ENCODE measurements at places on chromosomes 7 and 10.

DNA sequence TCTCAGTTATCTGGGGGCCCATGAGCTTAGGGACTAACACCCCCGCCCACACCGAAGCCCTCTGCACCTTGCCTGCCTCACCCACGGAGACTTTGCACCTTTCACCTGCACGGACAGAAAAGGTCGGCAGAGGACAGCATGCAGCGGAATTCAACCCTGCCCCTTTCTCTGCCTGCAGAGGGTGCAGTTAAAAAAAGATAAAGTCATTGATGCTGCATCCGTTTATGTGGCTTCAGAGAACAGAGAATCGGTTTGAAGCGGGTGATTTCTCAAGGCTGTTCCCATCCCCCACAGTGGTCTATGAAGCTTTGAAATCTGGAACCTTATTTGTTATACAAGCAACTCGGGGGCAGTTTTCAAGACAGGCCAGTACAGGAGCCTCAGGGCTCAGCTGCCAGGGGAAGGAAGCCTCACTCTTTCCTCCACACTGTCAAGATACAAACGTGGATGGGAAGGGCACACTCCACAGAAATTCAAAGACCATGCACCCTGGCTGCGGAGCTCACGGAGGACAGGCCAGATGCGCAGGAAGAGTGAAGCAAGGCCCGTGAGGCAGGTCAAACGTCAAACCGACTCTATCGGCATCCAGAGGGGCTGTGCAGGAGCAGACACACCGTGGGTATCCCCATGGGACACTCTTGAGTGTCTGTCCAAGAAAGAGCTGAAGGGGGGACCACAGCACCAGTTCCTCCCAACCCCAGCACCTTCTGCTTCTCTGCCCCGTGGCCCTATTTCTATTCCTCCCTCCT, 66.3 kb downstream of the INSIG1 start:
- no peak for DNase-seq

- DNase-seq, result no peak
These were observed 236.2 kb upstream of the KLF14 start for GRCh38 chr7:130970196-130970595.

- DNase-seq, result no peak
These were observed 22.7 kb downstream of the BPGM start for GRCh38 chr7:134669388-134669787.

DNA sequence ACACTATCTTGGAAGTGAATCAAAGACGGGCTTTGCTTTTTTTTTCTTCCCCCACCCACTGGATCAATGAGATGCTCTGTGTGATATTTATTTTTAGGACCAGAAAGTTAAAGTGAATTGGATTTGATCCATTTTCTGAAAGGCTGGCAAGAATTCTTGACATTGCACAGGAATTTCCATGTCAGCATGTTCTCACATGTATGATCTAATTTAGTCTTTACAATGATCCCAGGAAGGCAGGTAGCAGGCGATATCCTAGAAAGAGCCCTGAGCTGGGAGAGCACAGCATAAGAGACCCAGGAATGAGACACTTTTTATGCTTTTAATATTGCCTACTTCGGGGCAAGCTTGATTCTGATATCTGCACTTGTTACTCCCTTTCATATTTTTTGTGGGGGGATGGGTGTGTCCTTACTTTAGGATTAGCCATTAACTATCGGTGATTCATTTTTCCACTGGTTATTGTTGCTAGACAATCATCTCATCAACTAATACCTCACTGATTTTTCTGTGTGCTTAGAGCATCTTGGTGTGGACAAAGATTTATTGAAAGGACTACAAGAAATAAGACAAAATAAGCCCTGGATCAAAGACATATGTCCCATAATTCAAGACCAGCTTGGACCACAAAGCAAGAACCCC, 58.1 kb downstream of the NRP1 start:
- no peak for DNase-seq

GRCh38 chr10:124116771-124117510, 23.5 kb upstream of the CHST15 start:
- no peak for DNase-seq

DNA sequence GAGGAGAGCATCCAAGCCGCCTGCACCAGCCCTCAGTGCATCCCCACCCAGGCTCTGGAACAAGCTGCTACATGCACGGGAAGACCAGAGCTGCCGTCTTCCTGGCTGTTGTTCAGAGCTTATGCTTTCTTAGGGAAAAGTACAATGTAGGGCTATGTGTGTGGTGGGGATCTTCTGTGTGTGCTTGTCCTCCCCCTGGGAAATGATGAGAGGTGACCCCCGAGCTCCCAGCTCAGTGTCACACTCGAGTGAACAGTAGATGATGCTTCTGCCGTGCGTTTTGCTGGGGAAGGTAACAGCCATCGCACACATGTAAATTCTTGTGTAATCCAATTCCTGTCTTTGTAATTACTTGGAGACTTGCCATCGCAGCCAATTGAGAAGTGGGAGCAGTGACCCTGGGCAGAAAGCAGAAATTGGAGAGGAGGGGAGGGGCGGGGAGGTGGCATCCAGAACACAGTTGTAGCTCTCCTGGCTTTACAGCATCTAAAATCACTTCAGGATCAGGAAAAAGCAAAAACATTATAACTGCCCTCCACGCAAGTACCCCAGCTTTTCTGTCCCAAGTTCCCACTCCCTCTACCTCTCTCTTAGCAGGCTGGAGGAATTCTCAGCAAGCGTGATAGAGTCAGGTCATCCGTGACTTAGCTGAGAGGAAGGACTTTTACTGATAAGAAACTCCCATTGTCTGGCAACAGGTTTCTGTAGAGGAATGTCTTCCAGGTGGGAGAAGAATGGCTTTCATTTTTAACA, 149.6 kb downstream of the TCF7L2 start:
- no peak for DNase-seq

- DNase-seq, result no peak
These were observed 63.7 kb downstream of the PRKCQ start for GRCh38 chr10:6516281-6516928.

- DNase-seq, result no peak
These were observed 67.5 kb downstream of the CHST15 start for GRCh38 chr10:124025660-124026588.

DNA sequence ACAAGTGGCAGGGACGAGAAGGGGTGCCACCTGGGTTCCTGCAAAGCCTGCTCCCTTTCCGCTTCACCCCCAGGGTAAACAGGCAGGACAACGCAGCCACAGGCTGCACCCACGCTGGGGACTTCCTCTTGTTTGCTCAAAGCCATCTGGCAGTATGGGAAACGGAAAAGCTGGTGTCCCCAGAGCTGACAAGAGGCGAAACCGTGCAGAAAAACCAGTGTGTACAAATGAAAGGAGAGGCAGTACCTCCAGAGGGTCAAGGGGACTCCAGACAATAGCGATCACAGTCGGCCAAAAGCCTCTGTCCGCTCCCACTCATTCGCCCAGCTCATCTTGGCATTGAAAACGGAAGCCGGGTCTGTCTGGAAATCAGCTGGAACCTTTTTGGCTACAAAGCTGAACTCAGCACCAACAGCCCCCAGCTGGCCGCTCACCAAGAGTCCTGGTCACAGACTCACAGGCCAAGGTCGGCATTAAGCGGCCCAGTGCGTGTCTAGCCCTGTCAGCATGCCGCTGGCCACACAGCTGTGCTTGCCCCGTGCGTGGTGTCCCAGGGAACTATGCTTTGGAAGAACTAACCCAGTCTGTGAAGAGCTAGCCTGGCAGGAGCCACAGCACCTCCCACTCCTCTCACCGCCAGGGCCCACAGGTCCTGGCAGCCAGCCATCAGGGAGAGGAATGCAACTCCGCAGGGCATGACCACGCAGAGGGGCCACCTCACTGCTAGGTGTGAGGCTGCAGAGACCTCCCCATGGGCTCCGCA, 10.4 kb downstream of the TNS3 start:
- DNase-seq, result no peak

GRCh38 chr10:119020627-119020946, 8.9 kb upstream of the NANOS1 start:
- no peak for DNase-seq

GRCh38 chr10:6487920-6488319, 92.2 kb downstream of the PRKCQ start:
- no peak for DNase-seq

GRCh38 chr10:85648279-85648754, 718.3 kb downstream of the GRID1 start:
- no peak for DNase-seq

DNA sequence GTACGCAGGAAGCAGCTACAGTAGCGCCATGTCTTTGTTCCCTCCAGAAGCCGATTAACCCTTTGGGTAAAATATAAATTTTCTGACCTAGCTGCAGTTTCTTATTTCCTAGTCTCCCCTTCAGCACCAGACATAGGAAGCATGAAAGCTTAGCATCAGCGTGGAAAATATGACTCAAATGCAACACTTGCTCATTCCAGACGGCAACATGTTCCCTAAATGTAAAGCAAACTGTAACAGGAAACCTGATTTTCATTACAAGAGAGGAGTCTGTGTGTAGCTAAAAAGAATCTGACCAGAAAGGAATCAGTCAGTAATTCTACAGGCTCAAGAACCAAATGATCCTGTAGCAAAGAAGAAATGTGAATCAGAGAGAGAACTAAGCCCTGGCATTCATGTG, 219.2 kb downstream of the C7orf25 start:
- DNase-seq, result no peak

DNA sequence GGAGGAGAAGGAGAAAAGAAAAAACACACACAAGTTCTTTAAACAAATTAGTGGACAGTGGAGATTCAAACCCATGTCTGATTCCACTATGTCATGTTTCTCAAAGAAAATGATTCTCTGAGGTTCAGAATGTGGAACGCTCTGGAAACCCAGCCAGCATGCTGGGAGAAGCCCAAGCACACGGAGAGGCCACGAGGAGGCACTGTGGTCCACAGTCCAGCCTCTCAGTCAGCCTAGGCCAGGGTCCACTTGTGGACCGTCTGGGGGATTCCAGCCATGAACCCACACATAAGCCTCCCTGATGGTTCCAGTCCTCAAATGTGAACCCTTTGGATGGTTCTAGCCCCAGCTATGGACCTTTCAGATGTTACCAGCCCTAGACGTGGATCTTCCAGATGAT, 73.4 kb downstream of the CAV1 start:
- no peak for DNase-seq

DNA sequence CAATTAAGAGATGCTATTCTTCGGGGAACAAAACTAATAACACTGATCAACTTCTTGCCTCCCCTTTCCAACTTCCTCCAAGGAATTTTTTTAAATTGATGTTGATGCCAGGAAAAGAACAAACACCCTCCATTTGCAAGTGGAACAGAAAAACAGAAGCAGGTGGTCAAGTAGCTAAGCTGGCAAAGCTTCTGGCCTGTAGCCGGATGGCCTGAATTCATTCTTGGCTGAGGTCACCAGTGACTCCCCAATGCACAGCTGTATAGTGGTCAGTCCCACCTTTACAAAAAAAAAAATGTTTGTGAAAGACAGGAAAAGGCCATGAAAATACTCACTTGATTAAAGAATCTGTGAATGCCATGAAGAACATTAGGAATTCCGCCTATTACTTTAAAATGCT, 39.1 kb downstream of the DOCK4 start:
- no peak for DNase-seq

DNA sequence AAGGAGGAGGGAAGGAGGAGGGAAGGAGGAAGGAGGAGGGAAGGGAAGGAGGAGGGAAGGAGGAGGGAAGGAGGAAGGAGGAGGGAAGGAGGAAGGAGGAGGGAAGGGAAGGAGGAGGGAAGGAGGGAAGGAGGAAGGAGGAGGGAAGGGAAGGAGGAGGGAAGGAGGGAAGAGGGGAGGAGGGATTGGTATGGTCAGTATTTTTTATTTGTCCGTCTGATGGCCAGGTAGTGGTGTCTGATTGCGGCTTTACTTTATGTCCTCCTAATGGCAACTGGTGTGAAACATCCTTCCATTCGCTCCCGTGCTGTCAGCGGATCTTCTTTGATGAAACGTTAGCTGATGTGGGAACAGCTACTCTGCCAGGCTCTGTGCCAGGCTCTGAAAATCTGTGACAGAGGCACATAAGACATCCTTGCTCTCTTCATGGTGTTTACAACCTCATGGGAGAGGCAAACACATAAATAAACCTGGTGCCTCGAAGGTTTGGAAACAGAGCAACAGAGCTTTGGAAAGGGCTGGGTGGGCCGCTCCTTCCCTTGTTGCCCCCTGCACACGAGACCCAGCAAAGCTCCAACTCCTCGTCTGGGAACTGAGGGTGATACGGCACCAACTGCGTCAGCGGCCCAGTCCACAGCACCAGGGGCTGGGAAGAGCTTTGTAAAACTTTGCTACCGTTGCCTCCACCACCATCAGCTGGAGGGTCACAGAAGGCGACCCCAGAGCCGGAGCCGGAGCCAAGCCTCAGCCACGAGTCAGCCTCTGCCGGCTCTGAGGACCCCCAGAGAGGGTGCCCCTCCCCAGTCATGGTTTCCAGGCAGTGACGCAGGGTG, 40.3 kb downstream of the PDGFA start:
- no peak for DNase-seq

GRCh38 chr10:101839416-101840063, 4.1 kb downstream of the KCNIP2 start:
- no peak for DNase-seq

DNA sequence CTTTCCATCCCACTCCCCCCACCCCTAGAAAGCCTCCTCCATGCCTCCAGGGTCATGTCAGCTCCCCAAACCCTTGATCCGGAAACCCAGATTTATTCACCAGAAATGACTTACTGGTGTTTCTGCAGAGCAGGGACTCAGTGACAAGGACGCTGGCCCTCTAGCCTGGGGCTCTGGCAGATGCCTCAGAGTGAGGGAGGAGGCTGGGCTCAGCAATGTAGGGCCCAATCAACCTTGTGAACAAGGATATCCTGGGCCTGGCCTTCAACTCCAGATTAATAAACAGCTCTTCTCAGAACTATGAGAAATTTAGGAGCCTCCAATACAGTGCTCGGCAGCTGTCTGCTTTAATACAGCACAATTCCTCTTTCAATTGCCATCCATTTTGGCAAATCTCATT, at the start of gene MBL2:
MBL2 (minus strand) TSS at position 162 of the 400 bp plus-strand sequence. CDS start 1,149 bp downstream, outside the sequence.
- no peak for DNase-seq

DNA sequence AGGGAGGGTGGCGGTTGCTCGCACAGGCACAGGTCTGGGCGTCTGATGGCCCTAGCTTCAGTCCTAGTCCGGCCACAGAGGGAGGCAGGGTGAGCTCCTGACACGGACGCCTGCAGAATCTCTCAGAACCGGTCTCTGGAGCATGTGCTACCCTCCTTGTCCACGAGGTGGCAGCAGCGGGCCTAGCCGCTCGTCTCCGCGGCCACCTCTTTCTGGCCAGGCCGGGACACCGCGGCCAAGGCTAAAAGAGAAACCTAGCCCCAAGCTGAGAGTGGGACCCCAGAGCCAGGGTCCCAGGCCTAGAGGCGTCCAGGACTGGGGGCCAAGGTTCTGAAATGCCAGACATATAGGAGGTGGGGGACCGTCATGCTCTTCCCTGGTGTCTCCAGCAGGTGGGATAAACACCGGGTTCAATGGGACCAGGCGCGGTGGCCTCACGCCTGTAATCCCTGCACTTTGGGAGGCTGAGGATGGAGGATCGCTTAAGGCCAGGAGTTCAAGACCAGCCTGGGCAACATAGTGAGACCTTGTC, 3.2 kb upstream of the LAT2 start:
- peak; percentile 76 for DNase-seq

- no peak for DNase-seq
These were observed 49.5 kb downstream of the FAM53B start for GRCh38 chr10:124694481-124695220.

DNA sequence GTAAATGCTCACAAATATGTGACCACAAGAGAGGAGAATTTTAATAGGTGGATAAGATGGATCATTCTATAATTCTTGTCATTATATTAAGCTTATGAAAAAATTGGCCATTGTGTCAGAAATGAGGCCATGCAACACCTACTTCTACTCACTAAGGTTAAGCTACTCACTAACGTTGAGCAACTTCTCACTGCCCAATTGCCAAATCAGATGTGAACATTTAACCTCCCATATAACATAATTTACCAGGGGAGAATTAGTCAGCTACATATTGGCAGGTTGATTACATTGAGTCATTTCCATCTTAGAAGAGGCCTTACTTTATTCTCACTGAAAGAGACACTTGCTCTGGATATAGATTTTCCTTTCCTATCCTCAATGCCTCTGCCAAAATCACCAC, 211.2 kb upstream of the DGKB start:
- no peak for DNase-seq

Measured in stimulated activated CD4-positive, alpha-beta T cell treated with anti-CD3 and anti-CD28 coated beads, Interleukin-1b, Interleukin-23, amount 100 ng/mL, for 1 hour (primary cell).